ENCODE measurements at places on chromosomes 11 and 22.

GRCh38 chr22:37806409-37807333 lies 1.1 kb upstream of the GCAT start:
- DNase-seq: no peak

DNA sequence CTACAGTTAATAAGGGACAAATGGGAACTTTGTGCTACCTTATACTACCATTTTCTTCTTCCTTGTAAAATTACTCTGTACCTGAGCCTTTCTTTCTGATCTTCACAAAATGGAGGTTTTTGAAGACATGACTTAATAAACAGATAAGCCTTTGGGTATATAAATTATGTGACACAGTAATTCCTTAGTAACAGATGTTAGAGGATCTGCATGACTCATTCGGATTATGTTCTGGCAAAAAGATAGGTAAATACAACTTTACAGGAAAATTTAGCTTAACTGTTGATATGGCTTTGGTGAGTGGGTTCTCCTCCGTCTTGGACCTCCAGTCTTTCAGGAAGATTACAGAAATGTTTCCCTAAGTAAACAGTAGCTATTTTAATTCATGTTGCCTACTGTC lies 61.8 kb downstream of the BID start:
- no peak for DNase-seq

DNA sequence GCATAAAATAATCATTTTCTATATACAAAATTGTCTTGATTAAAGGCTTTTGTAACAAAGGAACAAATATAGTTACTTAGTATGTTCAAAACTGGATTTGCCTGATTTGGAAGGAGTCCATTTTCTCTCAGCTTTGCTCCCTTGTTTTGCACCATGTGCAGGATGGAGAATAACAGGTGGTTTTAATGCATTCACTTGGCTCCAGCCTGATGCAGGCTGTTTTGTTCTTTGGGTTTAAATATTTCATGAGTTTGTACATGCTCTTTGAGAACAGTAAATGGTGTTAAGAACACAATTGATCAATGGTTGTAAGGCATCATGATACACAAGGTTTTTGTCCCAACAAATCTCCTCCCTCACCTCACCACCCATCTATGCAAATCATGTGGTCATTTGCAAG lies 886.9 kb upstream of the CCDC90B start:
- DNase-seq: no peak

- no peak for DNase-seq
These were observed 21.2 kb upstream of the CLMP start for GRCh38 chr11:123216249-123216648.

- no peak for DNase-seq
These were observed 16.3 kb downstream of the SLC25A18 start for GRCh38 chr22:17579535-17579981.

GRCh38 chr11:19101796-19102520 lies 15.0 kb upstream of the ZDHHC13 start:
- DNase-seq: no peak

Measured in BJ (cell line).